Left forelimb (tissue), 1 donor: ENCODE measurements at places on chromosomes 3 and 15.

GRCh38 chr15:76340803-76341365, 4.3 kb downstream of the ISL2 start:
- DNase-seq: no peak

DNA sequence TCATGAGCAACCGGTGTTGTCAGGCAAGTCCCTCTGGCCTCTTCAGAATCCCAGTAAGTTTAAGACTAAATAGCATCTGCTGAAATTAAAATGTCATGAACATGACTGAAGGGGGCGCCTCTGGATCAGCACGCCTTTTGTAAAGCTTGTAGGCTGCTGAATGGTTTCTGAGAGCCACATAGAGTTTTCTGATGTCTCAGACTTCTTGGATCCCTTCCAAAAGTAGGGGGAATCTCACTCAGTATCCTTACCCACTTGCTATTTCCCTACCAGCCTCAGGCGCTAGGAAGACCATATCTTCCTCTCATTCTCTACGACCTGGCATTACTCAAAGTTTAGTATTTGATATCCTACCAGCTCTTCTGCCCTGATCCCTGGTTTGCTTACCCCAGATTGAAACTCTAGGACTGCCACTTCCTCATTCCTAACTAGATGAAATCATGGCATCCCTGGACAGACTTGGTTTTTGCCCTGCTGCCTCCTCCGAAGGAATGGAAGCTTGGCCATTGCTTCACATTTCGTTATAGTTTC, 62.7 kb upstream of the CD47 start:
- no peak for DNase-seq

DNA sequence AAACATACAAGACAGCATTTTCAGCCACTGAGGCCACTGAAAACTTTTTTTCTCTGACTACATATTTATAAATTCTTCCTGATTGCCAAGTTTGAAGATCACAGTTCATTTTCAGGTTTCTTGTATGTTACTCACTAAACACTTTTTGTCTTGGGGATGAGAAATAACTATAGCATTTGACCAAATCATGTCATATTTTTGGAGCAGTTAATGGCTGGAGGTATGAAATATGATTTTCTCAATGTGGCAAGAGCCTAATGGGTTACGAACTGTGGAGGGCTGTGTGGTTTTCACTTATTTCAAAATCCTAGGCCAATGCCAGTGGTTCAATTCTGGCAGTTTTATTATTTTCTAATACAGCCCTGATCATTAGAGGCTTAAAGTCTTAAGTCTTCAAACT, 64.4 kb downstream of the USP13 start:
- no peak for DNase-seq

DNA sequence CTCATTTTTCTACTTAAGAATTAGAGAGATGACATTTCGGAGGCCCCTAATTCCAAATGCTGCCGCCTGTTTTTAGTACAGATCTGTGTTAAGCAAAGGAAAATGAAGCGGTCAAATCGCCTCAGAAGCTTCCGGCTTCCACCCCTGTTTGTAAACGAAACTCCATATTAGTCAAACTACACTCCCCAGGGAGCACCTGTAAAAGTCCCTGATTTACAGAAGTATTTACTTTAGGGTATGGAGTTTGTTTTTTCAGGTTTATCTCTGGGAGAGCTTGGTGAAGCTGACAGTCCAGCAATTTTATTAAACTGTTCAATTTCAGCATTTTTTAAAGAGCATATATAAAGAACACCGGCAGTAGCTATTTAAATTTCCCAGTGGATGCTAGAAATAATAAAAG, 319.8 kb downstream of the FHIT start:
- no peak for DNase-seq

DNA sequence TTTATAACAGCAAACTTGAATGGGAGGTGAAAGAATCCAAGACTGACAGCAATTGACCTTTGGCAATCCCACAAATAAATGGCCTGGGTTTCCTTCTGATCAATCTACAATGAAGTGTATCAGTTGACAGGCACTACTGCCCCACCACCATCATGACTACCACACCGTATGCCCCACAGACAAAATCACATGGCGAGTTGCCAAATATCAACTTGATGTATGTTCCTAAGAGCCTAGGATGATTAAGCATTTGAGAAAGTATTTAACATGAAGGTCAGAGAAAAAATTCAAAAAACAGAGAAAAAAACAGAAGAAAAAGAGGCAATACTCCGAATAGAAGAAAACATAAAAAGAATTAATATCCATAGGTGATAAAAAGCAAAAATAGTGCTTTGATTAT, 215.9 kb upstream of the STAC start:
- DNase-seq: no peak

DNA sequence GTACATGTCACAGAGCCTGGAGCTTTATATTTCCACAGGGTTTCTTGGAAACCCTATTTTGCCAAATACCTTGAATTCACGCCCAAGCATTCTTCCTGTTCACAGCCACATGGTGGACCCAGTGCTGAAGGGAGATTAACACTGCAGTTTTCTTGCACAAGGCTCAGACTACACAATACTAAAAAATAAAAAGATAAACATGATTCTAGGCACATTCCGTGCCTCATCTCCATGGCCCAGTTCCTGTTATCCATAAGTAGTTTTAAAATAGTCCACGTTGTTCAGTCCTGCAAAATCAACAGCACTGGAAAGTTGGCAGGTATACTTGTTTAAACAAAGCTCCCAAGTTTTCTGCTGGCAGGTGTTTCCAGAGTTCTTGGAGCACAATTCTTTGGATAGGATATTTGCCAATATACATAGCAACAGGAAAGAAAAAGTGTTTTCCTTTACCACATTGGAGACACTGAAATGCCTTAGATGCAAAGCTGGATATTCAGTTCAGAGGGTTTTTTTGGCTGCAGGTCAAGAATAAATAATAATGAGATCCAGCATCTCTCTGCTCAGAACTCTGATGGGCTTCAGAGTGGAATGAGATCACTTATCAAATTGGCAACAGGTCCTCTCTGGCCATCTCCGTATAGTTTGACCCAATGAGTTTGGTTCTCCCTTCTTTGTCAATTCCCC, 88.1 kb upstream of the TGFBR2 start:
- DNase-seq: no peak

- DNase-seq: no peak
These were observed 14.2 kb upstream of the IQSEC1 start for GRCh38 chr3:13087320-13087990.

DNA sequence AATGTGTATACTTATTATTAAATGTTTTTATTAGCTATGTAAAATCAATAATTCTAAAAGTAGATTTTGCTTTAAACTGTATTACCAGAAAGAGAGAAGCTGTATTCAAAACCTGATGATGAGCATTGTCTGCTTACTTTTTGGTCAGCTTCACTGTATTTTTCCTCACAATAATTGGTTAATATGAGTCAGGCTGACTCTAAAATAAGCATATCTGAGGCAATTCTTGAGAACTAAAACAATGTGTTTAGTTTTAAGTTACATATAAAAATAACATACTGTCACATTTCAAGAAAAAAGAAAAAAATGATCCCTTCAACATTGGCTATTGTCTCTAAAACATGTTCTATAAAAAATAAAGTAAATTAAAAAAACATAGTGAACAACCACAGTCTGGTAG, 66.1 kb downstream of the EPHA3 start:
- DNase-seq: no peak
